ENCODE measurements at places on chromosomes 11 and 22.

DNA sequence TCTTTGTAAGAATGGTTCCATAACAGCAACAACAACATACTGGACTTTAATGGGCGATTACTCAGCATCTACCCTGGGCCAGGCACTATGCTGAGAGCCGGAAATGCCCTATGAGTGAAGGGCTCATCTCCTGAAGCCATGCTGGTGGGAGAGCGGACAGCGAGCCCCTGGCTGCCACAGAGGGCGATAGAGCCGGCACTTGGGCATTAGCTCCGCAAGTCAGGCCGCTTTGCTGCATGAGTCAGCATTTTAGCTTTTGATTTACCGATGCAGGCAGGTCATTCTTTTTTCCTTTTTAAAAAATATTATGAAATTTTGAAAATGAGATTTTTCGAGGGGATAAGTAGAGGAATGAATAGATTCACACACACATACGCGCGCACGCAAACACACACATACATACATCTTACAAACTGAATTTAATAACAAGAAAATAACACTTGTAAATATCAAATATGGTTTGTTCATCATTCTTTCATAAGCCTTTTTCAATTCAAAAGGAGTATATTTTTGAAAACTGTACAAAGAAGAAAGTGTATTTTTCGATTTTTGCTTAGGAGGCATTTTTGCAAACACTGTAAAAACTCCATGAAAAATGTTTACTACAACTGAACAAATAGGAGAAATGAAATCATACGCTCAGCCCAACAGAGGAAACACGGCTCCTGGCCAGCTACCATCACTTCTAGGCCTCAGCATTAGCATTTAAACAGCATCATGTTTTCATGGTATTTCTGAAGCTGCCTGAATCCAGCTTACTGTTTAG is 667.3 kb downstream of the OPCML start:
- ATAC-seq, result no peak

GRCh38 chr22:31611061-31611760 is 50.8 kb downstream of the PISD start:
- ATAC-seq, result peak; percentile 48

- no peak for ATAC-seq
These were observed 761 bp upstream of the NXPE4 start for GRCh38 chr11:114596175-114596919.

DNA sequence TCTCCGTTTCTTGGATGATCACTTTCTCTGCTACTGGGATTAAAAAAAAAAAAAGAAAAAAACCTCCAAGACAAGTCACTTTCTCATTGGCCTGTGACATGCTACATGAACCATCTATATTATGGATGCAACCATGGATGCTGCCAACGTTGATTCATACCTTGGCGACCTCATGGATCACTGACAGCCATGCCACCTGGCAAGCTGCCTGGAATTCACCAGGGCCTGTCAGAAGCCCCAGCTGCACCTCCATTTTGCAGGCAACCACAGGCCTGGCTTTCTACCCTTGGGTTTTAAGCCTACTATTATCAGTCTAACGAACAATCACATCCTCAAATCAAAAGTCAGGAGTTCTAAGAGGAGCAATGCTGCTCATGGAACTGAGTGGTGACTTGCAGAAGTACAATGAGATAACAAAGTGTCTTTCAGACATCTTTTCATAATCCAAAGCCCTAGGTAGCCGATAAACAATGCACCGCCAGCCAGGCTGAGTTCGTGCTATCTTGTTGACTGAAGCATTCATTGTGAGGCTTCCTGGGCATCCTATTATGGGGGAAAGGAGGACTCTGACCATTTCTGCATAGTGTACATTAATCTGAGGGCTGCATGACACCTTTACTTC is 48.0 kb upstream of the CADM1 start:
- ATAC-seq, result no peak

- peak; percentile 53 for ATAC-seq
These were observed 39.4 kb upstream of the TTC12 start for GRCh38 chr11:113274713-113275582.

DNA sequence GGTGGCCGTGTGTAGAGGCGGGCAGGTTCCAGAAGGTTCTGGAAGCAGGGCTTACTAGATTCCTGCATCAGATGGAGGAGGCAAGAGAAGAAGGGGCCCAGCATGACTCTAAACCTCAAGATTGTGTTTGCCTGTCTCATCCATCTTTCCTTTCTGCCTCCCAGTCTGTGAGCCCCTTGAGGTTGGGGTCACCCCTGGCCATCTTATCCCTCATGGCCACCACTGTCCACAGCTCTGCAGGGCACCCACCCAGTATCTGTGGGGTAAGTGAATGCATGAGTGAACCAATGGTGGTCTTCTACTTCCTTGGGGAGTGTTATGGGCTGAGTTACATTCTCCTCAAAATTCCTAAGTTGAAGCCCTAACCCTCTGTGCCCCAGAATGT is 79.3 kb downstream of the MYEOV start:
- no peak for ATAC-seq

- ATAC-seq, result no peak
These were observed 52.8 kb downstream of the OSBP2 start for GRCh38 chr22:30747493-30747892.

DNA sequence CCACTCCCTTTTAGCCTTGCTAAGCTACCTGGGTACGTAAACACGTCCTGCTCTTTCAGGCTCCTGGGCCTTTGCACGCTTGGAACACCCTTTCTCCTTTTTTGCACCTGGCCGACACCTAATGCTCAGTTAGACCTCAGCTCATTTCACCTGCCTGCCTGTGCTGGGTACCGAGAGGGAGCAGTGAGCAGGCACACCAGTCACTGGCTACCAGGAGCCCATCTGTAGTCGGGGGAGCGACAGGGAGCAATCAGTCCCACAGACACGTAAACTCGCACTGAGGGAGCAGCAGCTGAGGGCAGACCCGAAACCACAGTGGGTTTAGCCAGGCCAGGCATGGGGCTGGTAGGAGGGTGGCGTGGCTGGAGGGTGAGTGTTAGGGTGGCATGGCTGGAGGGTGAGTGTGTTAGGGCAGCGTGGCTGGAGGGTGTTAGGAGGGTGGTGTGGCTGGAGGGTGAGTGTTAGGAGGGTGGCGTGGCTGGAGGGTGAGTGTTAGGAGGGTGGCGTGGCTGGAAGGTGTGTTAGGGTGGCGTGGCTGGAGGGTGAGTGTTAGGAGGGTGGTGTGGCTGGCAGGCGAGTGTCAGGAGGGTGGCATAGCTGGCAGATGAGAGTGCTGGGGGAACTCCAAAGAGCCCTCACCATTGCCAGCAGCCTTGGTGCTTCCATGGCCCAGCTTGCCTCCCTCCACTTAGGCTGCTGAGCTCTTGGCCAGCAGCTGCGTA is 6.4 kb upstream of the GTSE1 start:
- ATAC-seq, result no peak

GRCh38 chr11:109511598-109511997 is 89.6 kb downstream of the C11orf87 start:
- ATAC-seq, result no peak

DNA sequence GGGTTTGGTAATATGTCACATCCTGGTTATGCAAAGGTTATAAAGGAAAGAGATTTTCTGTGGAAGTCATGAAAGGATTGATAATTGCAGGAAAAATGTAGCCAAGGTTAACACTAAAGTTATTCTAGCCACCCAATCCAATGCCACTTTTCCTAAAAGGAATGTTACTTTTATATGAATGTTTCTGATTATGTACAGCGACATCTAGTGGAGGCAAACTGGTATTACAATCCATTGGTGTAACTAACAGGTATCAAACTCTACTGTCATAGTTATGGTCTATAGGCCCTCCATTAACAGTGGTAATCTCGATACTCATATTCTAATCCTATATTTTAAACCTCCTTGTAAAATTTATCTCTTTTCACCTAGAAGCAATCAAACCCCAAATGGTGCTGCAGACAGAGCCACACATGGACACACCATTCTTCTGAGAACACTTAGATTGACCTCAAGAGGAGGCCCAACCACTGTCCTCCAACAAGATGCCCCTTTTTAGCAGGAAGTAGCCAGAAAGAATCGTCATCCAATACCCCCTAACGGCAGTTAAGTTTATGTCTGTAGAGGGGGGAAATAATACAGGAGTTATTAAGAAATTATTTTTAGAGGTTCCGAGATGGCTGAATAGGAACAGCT is 74.9 kb upstream of the RAG2 start:
- peak; percentile 69 for ATAC-seq

- no peak for ATAC-seq
These were observed 56.0 kb downstream of the COMMD9 start for GRCh38 chr11:36233204-36233603.

DNA sequence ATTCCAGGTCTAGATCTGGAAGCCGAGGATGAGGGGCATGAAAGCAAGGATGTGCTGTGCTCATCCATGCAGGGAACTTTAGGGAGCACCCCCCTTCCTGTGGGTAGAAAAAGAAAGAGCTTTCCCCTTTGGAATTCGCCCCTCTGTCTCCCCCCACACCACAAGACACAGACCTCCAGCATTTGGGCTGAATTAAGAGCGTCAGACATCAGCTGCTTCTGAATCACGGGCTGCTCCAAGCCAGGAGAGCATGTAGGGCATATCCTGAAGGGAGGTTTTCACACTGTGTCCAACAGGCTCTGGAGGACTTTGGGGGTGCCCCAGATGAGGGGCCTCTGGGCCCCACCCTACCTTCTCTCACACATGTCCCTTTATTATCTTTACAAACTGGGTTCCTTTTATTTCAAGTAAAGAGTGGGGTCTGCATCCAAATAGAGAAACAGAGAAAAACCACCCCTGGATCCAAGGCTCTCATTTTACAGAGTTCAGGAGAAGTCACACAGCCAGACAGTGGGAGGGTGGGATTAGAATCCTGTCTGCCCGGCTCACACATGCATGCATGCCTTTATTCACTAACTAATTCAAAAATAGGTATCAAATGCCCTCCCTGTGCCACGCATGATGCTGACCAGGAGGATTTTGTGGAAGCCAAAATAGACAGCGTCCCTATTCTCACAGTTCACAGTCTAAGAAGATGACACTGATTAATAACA is 52.8 kb downstream of the LRRC32 start:
- ATAC-seq, result no peak

DNA sequence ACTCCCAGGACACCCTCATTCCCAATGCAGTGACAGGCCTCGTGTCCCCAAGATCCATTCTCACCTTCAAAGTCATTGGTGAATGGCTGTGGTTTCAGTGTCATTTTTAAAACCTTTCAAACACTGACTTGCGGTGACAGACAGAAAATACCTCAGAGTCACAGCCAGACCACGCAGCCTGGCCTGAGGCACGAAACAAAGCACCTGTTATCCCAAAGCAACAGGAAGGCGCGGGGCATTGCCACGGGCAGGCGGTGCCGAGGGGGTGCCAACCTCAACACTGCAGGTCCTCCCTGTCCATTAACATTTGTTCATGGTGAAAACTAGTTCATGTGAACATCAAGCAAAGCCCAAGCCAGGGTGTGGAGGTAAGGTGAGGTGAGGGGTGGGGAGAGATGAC is 38.2 kb downstream of the RPUSD4 start:
- no peak for ATAC-seq

GRCh38 chr22:20728523-20729190 is 45.3 kb upstream of the SERPIND1 start:
- no peak for ATAC-seq

DNA sequence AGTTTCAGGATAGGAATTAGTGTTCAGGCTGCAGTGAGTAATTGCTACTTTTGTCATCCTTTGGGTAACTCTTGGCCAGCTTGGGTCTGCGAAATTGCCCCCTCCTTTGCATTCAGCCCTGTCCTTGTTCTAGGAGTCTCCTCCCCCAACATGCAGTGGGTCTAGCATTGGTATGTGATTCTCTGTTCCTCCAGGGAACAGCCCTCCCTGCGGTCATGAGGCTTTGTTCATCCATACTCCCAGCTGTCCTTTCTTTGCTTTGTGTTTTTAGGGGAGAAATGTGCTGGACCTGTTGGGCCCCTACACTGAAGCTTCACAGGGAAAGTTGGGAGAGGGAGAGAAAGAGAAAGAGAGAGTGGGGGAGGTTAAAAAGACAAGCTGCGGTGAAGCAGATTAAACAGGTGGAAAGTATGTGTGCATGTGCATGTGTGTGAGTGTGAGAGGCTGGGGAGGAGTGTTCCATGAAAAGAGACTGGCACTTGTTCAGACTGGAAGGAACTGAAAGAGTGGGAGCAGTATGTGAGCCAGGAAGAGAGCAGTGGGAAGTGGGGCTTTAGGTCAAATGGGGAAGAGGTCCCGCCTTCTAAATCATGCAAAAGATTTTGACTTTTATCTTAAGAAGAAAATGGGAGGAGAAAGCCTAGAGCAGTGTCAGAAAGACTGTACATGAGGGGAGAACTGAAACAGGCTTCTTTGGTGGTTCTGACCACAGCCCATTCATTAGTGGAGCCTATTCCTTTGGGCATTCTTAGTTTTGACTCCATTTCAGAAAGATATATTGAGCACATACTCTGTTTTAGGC is 17.9 kb upstream of the SESN3 start:
- no peak for ATAC-seq

GRCh38 chr22:30270832-30271231 is 4.2 kb upstream of the OSM start:
- no peak for ATAC-seq

GRCh38 chr11:121761186-121761585 is 308.4 kb upstream of the SORL1-AS1 start:
- no peak for ATAC-seq

GRCh38 chr22:28031383-28031922 is 112.4 kb upstream of the PITPNB start:
- no peak for ATAC-seq

DNA sequence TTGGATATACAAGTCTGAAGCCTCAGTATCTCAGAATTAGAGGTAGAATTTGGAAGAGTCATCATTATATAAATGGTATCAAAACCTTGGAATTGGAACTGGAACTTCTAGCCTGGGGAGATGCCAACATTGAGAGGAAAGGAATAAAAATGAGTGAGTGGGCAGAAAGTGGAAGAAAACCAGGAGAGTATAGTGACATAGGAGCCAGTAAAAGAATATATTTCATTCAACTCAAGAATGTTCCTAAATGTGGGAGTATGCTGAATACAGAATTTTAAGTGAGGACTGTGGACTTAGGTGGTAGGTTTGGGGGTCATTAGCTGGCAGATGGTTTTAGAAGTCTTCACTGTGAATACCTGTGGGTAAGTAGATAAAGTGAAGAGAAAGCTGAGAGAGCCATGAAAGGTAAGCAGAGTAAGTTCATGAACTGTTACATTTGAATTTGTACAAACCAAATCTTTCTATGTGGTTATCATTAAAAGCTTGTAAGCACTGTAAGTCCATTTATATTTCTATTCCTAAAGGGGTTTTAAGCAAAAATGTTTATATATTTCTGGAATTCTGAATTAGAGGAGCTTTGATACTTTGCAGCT is 60.2 kb downstream of the PDHX start:
- ATAC-seq, result peak; percentile 59

- no peak for ATAC-seq
These were observed 14.3 kb upstream of the ACER3 start for GRCh38 chr11:76846441-76846840.

- no peak for ATAC-seq
These were observed 4.2 kb upstream of the LRRC32 start for GRCh38 chr11:76674517-76675400.
